ENCODE measurements at places on chromosomes 2 and 18. TPM values are rescaled to one million over a fixed set of nuclear protein-coding genes. Genes with fewer than 3 reads are reported as not detected.

GRCh38 chr2:112791019-112791418, 6.7 kb upstream of the IL1A start:
- no peaks in the 10 kb centered on the region for H3K36me3 ChIP-seq
- no peaks in the 10 kb centered on the region for H3K27me3 ChIP-seq
- H3K4me1 ChIP-seq, result no peaks in the 10 kb centered on the region
- H3K4me3 ChIP-seq, result no peak overlapping the region
- no peak overlapping the region for H3K27ac ChIP-seq
- no peak for DNase-seq

- DNase-seq, result no peak
- H3K4me1 ChIP-seq, result peaks cover 53% of the 10 kb centered on the region
- peak overlapping the region; percentile 77 for H3K4me3 ChIP-seq
- H3K36me3 ChIP-seq, result no peaks in the 10 kb centered on the region
Measured at GRCh38 chr2:218010140-218010983, 7.6 kb upstream of the TNS1 start.

GRCh38 chr2:2570871-2571270, 239.8 kb upstream of the MYT1L start:
- H3K27me3 ChIP-seq, result no peaks in the 10 kb centered on the region
- DNase-seq, result no peak
- no peaks in the 10 kb centered on the region for H3K36me3 ChIP-seq
- no peak overlapping the region for H3K4me3 ChIP-seq

- H3K36me3 ChIP-seq, result no peaks in the 10 kb centered on the region
- H3K4me1 ChIP-seq, result no peaks in the 10 kb centered on the region
- no peaks in the 10 kb centered on the region for H3K27me3 ChIP-seq
- peak overlapping the region; percentile 56 for H3K27ac ChIP-seq
- H3K4me3 ChIP-seq, result peak overlapping the region; percentile 8
Measured at GRCh38 chr18:7273301-7273921, 42.5 kb downstream of the LRRC30 start.

GKN1 gene
- total RNA-seq, result not detected
